ENCODE measurements at places on chromosomes 1 and 21.

GRCh38 chr1:23224739-23225648, 7.7 kb upstream of the HTR1D start:
- DNase-seq = peak; percentile 67

DNA sequence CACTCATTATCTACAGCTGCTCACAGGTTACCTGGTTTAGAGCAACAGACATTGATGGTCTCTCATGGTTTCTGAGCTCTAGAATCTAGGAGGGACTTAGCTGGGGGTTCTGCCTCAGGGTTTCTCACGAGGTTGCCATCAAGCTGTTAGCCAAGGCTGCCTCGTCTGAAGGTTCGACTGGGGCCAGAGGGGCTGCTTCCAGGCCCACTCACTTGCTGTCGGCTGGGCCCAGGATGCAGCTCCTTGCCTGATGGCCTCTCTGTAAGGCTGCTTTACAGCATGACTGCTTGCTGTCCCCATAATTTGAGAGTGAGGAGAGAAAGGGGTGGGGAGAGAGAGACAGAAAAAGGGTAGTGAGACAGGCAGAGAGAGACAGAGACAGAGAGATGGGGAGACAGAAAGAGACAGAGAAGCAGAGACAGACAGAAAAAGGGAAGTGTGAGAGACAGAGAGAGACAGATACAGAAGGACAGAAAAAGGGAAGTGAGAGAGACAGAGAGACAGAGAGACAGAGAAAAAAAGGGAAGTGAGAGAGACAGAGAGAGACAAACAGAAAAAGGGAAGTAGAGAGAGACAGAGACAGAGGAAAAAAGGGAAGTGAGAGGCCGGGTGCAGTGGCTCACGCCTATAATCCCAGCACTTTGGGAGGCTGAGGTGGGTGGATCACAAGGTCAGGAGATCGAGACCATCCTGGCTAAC, 106.8 kb upstream of the C1orf174 start:
- no peak for DNase-seq

DNA sequence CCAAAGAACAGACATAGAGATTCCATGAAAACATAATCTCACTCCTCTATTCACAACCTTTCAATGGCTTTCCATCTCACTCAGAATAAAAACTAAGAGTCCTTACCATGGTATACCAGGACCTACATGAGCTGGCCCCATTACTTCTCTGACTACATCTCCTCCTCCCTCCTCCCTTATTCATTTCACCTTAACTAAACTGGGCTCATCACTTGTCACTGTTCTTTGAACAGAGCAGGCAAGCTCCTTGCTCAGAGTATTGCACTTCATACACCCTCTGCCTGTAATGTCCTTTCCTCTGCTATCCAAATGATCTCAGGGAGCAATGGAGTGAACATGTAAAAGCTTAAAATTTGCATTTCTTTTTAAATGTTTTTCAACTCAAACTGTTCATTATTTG, 142.0 kb downstream of the MRPL39 start:
- no peak for DNase-seq

DNA sequence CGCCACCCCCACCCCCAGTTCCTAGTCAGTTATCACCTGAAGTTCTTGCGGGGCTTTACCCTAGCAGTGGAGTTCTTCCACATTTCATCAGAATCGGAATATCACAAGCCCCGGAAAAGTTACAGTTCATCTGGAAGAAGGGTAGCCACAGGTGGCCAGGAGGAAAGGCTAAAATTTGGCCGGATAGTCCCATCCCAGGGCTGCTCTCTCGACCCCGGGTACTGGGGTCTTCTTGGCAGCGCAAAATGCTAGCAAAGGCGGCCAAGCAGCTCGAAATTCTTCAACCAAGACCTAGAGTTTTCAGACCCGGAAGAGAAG, 7.9 kb downstream of the HLX start:
- DNase-seq = no peak

DNA sequence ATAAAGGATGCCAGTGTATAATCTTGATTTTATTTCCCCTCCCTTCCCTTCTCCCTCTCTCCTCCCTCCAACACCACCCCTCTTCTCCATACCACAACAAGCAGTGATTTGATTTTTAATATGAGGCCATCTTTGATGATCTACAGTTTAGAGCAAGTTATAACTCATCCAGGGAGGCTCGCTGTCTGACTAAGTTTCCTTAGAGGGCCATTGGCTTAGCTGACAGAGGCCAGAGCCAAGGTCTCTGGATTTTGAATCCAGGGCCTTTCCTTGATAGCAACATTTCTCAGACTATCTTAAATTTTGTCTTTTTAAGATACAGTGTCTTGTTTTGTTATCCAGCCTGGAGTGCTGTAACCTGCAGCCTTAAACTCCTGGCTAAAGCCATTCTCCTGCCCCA, 431.0 kb upstream of the USP24 start:
- DNase-seq = no peak

- peak; percentile 82 for DNase-seq
Observed at GRCh38 chr1:171081314-171081753, 9.4 kb upstream of the FMO3 start.

DNA sequence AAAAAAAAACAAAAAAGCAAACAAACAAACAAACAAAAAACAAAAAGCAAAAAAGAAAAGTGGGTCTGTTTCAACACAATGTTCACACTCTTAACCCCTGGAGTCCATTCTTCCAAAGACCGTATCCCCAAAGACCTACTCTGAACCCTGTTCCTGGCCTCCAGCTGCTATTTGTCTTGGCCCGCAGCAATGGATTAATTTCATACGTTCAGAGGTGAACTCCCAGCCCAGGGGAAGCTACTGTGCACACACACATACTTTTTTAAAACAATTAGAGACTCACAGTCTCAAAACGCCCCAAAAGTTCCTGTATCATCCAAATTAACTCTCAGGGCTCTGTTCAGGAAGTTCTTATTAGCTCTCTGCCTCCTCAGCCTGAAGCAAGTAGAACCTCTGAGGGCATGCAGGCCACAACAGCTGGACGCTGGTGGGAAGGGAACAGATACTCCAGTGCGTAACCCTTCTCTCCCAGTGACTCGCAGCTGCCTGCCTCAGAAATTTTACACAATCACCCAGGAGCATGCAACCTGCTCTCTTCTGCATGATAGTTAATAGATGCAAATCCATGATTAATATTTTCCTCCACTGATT, 395.4 kb downstream of the RRAGC start:
- no peak for DNase-seq

DNA sequence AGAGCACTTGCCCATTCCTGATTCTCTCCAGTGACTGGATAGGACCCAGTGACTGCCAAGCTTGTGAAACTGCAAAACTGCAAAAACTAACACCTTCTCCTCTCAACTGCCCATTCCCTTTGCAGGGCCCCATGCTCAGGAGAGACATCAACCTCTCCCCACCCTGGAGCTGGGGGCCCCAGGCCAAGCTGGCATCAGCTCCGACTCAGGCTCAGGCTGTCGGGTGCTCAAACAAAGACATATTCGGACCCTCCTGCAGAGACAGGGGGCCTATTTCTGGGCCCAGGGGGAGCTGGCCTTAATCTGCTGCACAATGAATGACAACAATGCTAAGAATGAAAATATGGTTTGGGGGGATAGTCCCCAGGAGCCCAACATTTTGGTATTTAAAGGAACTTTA, 11.8 kb downstream of the LMX1A start:
- no peak for DNase-seq

- DNase-seq = no peak
Observed at GRCh38 chr1:205343431-205344065, 13.2 kb downstream of the KLHDC8A start.

DNA sequence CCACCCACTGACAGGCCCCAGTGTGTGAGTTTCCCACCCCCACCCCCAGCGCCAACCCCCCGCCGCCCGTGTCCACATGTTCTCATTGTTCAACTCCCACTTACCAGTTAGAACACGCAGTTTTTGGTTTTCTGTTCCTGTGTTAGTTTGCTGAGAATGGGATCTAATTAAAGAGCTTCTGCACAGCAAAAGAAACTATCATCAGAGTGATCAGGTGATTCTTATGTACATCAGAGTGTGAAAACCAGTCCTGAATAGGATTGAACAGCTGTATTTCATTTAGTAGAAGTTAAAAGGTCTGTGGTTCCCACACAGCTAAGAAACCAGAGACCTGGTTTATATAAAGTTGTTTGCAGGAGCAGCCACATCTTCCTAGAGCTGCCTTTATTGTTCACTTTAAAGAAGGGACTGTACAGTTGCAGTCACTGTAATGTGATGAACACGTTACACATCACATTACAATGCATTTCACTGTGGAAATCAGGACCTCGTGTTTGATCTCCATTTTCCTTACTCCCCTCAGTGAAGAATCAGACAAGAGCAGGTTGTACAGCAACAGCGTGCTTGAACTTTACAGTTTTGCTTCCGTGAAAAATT, 1.2 kb downstream of the GBP6 start:
- DNase-seq = no peak

DNA sequence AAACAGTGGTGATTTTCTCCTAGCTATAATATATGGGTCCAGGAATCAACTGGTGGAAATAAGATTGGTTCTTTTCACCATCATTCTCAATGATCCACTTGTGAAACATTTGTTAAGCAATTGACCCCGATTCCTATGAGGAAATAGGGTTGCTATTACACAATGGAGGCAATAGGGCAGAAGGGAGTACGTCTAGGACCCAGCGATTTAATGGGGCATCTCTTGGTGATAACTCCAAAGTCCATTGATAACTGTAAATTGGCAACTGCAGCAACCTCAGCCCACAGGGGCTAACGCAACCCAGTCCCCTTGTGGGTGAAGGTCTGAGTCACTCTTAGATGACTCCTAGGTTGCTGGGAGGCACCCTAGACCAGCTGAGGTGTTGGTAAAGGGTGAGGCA, 62.5 kb upstream of the BARHL2 start:
- no peak for DNase-seq

- no peak for DNase-seq
Observed at GRCh38 chr1:165420655-165421054, 24.3 kb downstream of the RXRG start.

DNA sequence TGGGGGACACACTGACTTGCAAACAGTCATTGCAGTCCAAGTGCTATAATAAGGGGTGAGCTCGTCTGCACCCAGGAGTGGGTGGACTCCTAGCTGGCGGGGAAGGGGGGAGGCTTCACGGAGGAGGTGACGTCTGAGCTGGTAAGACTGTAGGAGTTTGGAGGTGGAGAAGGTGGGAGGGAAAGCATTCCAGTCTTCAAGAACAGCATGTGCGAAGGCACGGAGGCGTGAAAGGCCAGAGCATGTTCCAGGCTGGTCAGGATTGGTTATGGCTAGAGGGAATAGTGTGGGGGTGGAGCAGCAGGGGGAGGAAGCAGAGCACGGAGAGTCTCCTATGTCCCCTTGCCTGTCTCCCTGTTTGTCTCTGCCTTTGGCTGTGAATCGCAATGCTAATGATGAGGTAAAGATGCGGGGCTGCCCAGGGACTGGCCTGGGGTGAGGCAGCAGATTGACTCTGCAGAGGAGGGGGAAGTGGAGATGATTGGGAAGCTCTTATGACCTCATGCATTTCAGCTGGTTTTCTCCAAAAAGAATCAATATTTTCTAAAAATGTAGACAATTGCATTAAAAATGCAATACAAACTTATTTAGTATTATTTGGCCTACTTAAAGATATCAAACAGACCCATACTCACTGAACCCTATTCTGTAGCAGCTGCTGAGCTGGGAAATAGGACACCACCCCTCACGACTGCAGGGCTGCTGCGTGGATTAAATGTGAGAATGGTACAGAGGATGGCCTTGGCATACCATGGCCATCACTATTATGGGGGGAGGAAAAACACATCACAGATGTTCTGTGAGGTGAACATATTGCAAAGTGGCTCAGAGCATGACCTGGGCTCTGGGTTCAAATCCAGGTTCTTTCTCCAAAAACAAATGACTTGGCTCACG, 2.6 kb upstream of the ZNF436 start:
- DNase-seq = no peak

GRCh38 chr1:186094172-186094571, 280.9 kb downstream of the TPR start:
- peak; percentile 48 for DNase-seq

DNA sequence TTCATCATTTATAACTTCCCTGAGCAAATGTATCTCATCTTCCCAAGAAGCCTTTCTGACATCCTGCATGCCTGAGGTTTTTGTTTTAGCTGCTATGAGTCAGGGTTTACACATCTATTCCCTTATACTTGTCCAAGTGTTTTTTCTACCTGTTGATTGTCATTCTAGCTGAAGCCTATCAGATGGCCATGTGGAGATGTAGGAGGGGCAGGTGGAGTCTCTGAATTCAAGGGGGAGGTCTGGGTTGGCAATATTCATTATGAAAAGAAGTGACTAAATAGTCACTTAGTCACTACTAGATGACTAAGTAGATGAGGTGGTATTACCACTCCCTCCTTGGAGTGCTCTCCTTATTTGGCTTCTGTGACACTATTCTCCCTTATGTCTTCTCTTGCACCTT, 52.4 kb downstream of the XCL1 start:
- peak; percentile 74 for DNase-seq

DNA sequence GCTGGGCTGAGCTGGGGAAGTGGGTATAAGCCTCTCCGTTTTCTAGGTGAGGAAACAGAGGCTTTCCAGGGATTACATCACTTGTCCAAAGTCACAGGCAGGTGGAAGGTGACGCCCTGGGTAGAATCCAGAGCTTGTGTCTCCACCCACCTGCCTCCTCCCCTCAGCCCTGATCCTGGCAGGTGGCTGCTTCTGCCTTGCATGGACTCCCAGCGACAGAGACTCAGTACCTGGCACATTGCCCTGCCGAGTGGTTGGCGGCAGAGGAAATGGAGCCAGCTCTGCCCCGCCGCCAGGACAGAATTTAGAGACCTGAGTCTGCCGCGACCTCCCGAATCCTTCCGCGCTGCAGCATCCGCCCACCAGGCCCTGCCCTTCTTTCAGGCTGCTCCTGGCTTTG, 2.1 kb downstream of the PLA2G2E start:
- no peak for DNase-seq

DNA sequence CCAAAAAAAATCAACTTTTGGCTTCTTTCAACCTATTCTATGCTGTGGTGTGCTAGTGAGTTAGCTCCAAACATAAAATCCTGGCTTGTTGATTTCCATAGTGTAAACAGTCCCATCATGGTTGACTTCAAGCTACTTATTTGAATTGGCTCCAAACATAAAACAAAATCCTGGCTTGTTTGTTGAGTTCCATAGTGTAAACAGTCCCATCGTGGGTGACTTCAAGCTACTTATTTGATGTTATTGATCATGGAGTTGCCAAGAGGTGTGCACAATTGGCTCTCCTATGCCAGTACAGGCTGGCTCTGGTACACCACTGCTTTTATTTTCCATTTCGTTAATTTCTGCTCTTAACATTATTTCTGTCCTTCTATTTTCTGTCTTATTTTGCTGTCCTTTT, 1.8 kb upstream of the COA6 start:
- no peak for DNase-seq

- DNase-seq = no peak
Observed at GRCh38 chr1:118115567-118116295, 69.3 kb downstream of the SPAG17 start.

- DNase-seq = peak; percentile 42
Observed at GRCh38 chr1:219582296-219582695, 30.6 kb downstream of the ZC3H11B start.

DNA sequence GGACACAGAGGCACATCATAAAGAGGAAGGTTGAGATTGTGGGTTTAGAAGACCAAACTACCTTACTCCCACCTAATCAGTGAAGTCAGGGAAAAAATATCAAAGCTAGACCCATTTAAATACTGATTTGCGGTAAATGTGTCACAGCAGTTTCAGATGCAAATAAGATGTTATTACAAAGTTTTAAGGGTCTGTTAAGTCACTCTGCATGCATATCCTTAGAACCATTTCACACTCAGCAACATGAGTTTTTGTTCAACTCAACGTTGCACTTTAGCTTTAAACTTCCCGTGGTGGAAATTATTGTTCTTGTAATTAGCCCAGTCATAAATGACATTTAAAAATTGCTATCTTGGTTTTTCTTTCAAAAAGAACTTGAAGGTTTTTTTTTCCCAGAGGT, 34.8 kb downstream of the RPAP2 start:
- no peak for DNase-seq

- DNase-seq = peak; percentile 89
Observed at GRCh38 chr1:31376375-31377134, 3.7 kb upstream of the FABP3 start.

Measured in cardiac fibroblast (primary cell).